ENCODE measurements at places on chromosomes 2 and 18.

DNA sequence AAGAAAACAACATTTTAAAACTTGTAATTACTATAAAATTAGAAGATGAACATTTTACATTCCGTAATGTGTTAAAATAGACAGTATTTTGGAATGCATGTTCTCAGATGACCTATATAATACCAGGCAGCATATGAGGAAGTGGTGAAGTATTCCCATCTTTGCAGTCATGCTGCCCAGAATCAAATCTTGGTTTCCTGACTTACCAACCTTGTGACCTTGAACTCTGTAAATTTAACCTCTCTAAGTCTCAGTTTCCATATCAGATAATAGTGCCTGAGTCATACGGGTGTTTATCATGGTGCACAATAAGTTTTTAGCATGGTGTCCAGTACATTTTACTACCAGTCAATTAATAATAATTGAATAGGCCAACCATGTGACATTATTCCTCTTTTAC is 7.3 kb upstream of the GALM start:
- DNase-seq, result no peak

DNA sequence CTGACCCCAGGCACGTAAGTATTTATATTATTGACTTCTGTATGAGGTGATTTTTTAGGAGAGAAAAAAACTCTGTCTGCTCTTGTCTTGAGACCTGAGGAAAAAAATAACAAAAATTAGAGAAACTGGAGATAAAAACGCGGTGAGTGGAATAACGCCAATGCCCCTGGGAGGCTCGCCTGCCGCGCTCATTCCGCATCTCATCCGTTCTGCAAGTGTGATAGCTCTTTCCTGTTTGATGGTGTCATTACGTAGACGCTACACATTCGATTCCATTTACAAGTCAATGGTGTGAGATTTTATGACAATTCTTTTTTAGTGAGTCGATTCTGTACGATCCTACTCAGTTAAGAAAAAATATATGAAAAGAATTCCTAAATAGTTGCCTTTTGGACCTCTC is 194.3 kb upstream of the SMIM21 start:
- no peak for DNase-seq

DNA sequence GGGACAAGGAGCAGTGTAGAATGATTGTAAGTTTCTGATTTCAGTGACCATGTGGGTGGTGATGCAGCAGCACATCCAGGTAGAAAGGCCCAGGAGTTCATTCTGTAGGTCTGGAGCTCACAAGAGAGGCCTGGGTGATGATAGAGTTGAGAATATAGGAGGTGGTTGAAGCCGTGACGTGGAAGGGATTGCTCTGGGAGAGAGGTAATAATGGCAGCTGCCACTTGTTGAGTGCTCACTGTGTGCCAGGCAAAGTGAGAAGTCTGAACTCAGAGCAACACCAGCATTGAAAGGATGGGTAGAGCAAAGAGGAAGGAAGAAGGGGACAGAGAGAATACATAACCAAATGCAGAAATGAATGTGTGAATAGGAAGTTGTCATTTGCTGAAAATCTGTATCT is 3.3 kb downstream of the TTLL4 start:
- no peak for DNase-seq

- DNase-seq, result no peak
Measured at GRCh38 chr18:22865354-22866116, 67.6 kb upstream of the RBBP8 start.

GRCh38 chr2:116716038-116716437 is 1098.5 kb upstream of the DDX18 start:
- DNase-seq, result no peak

- no peak for DNase-seq
Measured at GRCh38 chr2:171327043-171327496, 106.7 kb downstream of the METTL8 start.

DNA sequence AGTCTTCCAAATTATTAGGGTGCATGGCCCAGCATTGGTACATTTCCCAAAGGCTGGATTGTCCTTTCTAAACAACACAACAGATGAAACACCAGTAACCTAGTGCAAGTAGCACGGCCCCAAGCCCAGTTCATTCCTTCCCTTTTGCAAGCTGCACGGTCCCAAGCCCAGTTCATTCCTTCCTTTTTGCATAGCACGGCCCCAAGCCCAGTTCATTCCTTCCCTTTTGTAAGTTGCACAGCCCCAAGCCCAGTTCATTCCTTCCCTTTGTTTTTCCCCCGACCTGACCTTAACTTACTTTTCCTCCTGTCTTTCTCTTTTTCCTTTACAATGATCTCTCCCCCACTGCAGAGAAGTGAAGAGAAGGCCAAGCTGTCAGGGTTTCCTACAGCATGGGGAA is 60.9 kb downstream of the C18orf63 start:
- no peak for DNase-seq

DNA sequence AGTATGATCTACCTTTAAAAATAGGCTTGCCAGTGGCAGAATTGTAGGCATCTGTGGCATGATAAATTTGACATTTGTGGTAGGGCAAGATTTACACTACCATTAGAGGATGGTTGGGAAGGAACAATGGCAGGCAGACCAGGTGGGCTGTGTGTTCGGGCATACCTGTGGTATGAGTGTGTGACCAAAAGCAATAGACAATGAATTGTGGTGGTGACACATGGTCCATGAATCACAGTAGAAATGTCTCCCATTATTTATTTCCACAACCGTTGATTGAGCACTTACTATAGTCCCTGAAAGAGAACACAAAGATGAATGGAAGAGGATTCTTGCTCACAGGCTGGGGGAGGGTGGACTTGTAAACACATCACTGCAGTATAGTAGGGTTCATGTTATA is 29.9 kb upstream of the RUFY4 start:
- DNase-seq, result no peak

GRCh38 chr18:79487801-79488201 is 92.1 kb downstream of the NFATC1 start:
- DNase-seq, result no peak

DNA sequence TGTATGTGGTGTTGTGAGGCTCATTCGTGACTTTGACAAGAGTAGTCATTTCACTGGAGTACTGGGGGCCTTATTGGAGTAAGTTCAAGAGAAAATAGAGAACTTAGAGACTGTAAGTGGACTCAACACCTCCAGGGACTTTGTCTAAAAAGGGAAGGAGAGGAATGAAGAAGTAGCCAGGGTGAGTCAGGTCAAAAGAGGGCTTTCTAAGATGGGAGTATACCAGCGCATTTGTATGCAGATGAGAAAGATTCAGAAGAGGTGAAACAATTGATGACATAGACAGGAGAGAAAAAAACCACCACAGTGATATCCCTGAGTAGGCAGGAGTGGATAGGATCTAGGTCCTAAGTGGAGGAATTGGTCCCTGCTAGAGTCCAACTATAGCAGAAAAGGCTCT is 246.8 kb downstream of the IKZF2 start:
- DNase-seq, result no peak

DNA sequence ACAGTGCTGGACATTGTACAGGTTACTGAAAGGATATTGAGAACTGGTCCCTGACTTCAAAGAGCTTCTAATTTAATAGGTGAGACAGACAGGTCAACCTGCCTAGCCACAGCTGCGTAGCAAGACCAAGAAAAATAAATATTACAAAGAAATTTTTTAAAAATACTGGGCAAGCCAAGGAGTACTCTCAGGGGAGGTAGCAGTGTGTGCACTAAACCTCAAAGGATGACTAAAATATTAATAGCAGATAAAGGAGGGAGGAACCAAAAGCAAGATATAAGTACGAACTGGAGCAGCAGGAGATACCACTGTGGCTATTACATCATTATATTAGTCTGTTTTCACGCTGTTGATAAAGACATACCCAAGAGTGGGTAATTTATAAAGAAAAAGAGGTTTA is 14.9 kb downstream of the SCG2 start:
- DNase-seq, result no peak

All from activated naive CD4-positive, alpha-beta T cell (primary cell).